Activated CD4-positive, alpha-beta T cell treated with anti-CD3 and anti-CD28 coated beads, Interleukin-2, Interleukin-6, amounts not matched to agents 100 ng/mL and 50 ng/mL, durations not matched to agents 16 hours and 8 hours (primary cell): ENCODE measurements at places on chromosomes 3 and 15.

- no peak for DNase-seq
Measured at GRCh38 chr3:158337110-158337509, 227.2 kb downstream of the RSRC1 start.

DNA sequence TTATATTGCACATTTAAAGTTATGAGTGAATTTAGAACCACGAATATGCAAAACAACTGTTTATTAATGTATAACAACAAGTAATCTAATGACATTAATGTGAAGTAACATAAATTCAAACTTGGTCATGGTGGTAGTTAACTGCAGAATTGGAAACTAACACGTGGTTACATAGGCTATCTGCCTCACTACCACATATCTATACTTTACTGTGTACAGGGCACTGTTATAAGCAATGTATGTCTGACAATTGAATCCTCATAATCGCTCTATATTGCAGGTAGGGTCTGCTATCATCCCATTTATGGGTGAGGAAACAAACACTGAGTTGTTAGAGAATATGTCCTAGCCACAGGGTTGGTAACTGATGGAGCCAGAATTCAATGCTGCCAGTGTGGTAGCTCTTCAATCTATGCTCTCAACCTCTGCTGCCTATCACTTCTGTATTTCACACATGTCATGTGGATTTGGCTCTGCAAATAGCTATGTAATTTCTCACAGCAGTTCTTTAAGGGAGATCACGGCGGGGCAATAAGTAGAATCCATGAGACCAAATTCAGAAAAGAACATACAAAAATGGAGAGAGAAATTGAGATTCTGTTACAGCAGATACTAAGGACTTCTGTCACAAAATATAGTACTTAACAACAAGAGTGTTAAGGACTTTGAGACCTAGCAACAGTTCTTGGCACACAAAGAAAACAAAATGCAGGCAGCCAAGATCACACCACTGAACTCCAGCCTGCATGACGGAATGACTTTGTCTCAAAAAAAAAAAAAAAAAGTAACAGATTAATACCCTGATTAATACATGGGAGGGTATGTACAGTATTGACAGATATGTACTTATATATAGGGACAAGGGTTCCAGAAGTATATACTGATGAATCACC lies 100.0 kb upstream of the CSPG5 start:
- peak; percentile 6 for DNase-seq

DNA sequence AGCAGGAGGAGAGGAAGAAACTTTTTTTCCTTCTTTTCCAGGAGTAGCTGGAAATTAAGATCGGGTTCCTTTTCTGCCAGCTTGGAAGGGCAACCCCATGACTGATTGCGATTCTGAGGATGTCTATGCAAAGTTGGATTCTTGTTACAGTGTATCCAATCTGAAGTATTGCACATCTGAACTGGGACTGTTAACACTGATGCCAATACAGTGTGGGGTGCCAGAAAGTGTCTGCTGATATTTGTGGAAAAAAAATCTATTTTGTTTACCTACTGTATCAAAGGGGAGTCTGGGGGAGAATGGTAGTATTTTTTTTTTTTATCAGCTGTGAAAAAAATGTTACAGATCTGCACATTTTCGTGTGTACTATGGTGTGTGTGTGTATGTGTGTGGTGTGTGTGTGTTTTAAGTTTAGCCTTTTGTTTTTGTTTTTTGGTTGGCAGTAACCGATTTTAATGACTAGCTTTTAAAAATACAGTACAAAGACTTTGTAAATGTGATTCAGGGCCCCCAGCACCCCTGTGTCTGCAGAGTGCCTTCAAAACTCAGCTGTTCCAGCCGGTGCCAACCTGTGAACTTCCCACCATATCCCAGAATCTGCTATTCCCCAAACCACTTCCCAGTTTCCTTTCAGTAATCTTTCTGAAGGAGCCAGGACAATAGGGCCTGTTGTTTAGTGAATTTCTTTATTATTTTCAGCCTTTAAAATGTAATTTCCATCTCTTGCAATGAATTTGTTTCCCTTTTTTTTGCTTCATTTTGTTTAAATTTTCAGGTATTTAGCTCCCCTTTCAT lies 1.9 kb downstream of the RAP2B start:
- peak; percentile 19 for DNase-seq

DNA sequence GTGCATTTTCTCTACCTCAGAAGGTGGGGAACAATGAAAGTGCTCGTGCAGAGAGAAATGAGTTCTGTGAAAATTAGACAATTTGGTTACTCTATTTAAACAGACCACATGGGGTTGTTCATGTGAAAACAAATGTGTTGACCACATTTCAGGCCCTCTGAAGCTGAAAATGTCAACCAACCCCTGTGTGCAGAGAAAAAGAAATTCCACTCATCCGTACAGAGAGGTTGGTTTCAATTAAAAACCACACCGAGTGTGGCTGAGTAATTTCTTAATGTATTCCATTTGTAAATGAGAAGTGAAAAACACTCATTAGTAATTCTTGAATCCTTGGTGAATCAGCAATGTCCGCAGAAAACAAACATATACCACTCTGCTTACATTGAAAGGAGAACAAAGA lies 46.9 kb upstream of the SLC7A14 start:
- DNase-seq = peak; percentile 61

DNA sequence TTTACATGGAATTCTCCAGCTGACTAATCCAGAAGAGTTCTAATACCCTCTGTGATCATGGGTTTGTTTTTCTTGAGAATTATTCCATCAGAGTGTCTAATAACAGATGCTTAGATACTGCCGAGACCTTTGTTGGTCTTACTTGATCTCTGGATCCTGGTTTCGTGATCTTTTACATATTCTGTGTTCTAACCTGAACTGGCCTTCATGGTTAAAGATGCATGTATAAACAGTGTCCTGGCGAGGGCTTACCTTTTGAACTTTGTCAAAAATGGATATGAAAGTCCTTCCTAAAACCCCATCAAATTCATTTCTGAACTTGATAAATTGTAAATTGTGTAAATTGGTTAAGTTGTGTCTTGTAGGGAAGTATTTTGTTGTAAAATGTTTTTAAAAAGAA lies 24.8 kb downstream of the UBE2Q2 start:
- no peak for DNase-seq

GRCh38 chr3:15339786-15340215 lies 7.4 kb upstream of the SH3BP5 start:
- no peak for DNase-seq

DNA sequence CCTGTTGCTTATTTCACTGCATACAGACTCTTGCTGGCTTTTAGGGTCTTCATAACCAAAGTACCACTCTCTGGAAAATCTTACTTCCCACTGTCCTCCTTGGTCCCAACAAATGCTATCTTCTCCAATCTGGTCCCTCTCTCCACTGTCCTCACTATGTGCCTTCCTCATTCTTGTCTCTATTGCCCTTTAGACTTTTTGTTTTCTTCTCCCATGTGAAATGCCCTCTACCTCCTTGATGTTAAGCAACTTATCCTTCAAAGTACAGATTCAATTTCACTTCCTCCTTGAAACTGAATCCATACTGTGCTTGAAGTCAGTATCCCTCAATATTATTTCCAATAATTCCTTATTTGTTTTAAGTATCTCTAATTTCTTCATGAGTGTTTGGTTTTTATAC lies 60.8 kb downstream of the CGGBP1 start:
- DNase-seq = no peak

DNA sequence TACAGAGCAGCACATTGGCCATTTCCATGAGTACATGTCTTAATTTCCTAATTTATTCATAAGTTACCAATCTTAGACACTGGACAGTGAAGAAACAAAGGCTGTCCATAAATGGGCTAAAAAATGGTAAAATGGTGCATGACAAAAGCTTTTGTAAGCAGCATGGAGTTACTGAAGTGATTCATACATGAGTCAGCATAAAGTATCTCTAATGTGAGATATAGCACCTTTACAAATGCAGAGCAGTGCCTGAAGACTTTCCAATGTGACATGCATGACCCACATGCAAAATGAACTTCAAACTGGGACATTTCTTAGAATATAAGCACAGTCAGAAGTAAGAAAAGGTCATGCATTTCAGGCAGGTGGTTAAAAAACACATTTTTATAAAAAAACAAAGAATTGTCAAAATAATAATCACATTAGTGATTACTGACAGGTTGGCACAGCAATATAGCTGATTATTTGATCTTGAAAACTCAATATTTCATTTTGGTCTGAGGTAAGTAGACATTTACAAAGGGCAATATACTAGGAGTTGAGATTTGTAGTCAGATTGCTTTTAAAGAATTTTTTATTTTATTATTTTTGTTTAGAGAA lies 299.3 kb downstream of the PLCL2 start:
- DNase-seq = peak; percentile 27

GRCh38 chr3:194941956-194942511 lies 256.4 kb downstream of the FAM43A start:
- DNase-seq = no peak

- peak; percentile 36 for DNase-seq
Measured at GRCh38 chr15:55403531-55403930, 4.6 kb downstream of the CCPG1 start.

DNA sequence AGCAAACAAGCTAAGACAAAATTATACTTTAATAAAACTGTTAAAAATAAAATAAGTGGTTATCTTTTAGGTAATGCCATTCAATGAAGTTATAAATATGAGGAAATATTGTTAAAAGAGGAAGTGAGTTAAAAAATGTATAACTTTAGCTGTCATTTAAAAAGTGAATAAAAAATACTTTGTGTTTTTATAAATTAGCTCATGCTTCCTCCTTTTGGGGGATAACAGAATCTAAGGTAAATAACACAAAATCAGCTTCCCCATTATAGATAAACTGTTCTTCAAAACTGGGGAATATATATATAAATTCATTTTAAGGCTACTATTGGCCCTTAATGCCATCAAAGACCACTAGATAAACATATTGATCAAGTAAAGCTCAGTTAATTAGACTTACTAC lies 113.7 kb upstream of the AADACL2 start:
- no peak for DNase-seq

DNA sequence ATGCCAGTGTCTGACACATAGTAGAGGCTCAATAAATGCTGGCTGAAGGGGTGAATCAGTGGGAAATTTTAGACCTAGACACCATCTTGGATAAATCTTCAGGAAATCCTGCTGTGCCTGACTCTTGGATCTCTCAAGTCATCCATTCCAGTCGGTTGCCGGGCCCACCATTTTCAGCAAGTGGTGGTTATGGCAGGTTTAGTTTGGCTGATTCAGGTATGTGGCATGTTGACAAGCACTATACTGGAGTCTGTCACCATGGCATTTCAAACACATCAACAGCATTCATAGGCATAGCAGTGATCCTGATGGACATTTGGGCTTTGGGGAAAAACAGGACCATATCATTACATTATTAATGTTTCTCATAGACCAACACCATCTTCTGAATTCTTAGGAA lies 25.7 kb upstream of the APH1B start:
- DNase-seq = no peak

DNA sequence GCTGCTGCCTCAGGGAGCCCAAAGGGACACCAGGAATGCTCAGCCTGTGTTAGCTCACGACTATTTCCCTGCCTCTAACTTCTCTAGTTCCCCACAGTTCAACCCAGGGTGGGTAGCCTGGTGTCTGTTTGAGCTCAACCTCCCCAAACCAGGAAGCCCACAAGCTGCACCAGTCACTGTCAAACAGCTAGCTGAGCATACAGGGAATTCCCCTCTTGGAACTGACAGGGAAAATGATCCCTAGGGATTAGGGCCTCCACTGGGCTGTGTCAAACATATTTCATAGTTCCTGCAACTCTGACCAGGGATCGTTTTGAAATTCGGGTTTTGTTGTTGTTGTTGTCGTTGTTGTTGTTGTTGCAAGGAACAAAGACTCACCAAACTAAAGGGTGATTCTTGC lies 147.1 kb upstream of the ICE2 start:
- DNase-seq = no peak

DNA sequence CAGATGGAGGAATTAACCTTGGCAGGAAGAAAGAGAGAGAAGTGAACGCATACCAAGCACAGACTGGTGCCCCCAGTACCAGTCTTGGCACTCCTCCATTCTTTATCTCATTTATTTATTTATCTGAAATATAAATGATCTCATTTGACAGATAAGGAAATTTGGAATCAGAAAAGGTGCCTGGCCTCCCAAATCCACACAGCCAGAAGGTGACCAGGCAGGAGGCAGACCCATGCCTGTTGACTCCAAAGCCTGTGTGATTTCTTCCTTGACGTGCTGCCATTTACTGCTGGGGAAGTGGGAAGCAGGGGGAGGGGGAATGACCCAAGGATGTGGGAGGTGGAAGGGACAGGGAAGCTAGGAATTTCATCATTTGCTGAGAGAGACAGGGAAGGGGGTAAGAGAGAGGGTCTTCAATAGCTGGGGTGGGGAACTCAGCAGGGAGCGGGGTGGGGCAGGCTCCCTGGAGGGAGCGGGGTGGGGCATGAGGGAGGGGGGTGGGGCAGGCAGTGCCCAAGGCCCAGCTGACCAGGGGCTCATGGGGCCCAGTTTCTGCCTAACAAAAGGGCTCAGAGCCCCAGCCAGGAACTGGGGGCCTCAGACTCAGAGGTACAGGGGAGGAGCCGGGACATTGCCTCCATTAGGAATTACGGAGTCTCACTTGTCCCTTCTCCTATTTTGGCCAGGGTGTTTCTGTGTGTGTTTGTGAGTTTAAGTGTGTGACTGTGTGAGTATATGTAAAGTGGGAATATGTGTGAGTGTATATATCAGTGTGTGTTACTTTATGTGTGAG lies 63.0 kb downstream of the MINAR1 start:
- no peak for DNase-seq

DNA sequence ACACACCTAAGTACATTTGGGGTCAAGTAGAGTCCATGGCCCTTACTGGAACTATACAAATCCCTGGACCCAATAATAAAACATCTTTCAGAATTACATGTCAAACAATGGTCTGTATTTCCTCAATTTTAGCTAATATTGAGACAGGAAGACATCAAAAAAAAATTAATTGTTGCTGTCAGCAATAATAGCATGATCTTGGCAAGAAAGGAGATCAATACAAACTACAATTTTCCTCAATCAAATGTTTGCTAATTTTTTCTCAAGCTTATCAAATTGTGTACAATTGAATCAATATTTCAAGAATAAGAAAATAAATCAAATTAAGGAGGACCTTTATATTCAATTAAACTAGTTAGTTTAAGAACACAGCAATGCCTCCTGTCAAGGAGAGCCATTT lies 62.6 kb downstream of the FSIP1 start:
- no peak for DNase-seq
